ENCODE measurements at places on chromosomes 16 and 17.

DNA sequence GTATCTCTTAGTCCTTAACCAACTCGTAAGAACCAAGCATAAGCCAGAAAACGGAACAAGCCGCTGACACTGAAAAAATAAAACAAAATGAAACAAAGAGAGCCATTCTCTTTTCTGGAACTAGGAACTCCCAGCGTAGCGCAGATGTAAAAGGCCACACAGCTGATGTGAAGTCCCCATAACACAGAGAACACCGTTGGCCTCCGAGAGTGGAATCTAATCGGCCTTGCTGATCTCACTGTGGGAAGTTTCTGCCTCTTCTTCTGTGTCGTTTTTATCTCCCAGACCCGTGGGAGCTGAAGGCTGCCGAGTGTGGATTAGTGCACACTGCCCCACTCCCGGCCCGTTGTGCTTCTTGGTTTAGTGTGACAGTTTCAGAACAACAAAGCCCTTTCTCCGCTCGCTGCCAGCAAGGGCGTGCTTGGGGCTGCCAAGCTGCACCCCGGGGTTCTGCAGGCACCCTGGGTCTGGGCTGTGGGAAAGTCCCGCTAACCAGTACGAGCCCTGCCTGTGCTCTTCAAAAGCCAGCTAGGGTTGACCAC, 21.7 kb downstream of the TTYH2 start:
- no peak for DNase-seq

- DNase-seq, result no peak
Measured at GRCh38 chr16:88965411-88965810, 11.6 kb downstream of the CBFA2T3 start.

- DNase-seq, result no peak
Measured at GRCh38 chr17:51668155-51668962, 408.0 kb downstream of the UTP18 start.

DNA sequence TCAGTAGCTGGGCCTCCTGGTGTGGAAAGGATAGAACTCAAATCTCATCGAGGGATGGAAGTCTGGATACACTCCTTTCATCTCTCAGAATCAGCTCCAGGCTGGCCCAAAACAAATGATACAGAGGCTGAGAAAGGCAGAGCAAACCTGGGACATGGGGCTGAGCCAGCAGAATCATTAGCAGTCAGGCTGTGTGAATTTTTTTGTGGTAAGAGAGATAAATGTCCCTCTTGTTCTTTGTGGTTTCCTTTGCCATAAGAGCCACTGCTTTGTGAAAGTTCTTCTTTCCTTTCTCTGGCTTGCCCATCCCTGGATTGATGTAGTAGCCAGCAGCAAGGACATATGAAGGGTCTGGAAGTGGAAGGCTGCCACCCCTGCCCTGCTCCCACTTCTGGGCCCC, 146.2 kb downstream of the CDH13 start:
- no peak for DNase-seq

GRCh38 chr17:72125226-72125651, 4.4 kb downstream of the SOX9 start:
- peak; percentile 46 for DNase-seq

GRCh38 chr16:88087517-88087877, 136.3 kb downstream of the BANP start:
- no peak for DNase-seq

DNA sequence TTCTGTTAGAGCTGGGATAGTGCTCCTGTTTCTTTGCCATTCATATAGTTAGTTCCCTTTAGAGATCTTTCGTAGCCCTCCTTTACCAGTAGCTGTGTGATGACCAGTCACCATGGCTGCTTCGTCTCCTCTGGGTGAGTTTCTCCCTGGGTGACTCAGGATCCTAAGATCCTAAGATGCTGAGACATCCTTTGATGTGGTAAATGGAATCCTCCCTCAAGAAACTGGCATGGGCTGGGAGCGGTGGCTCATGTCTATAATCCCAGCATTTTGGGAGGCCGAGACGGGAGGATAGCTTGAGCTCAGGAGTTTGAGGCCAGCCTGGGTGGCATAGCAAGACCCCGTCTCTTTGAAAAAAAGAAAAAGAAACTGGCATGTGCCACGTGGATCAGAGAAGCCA, 5.9 kb downstream of the PHAF1 start:
- no peak for DNase-seq

DNA sequence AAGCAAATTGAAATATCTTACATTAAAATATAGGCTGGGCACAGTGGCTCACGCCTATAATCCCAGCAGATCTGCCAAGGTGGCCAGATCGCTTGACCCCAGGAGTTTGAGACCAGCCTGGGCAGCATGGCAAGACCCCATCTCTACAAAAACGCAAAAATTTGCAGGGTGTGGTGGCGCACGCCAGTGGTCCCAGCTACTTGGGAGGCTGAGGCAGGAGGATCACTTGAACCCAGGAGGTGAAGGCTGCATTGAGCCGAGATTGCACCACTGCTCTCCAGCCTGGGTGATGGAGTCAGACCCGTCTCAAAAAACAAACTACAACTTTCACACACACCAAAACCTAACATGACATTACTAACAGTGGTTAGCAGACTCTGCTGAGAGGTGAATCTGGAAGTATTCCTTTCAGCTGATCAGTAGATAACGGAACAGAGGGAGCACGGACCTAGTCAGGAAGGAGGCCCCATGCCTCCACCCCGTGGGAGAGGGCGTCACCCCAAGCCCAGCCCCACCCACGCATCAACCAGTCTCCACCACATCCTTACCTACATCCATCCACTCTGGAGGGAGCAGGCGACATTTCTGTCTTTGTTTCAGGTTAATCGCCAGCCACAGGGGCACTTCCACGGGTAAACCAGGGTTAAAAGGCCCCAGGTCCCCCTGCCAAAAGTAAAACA, 1.7 kb downstream of the GINS2 start:
- no peak for DNase-seq

DNA sequence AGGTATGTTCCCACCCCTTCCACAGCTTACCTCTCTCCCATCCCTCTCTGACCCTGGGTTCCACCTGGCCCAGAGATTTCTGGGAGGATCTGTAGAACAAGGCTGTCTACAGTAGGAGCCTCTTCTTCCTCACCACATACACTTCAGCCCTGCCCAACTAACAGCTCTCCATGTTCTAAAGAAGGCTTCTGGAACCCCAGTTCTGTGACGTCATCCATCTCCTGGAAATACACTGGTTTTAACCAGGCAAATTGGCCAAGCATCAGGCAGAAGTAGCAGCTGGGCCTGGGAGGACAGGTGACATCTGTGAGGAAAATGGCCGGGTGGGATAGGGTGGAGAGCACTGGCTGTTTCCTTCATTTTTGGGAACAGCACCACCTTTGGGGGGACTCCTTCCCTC, at the start of gene LYZL6:
Gene LYZL6, minus strand, starts transcription at position 177 of the 400 bp plus-strand sequence. CDS start 4,357 bp downstream, outside the sequence.
- DNase-seq, result no peak

All from NCI-H526 treated with DMSO at 0.1 percent for 48 hours (cell line).